ENCODE measurements at places on chromosomes 1 and 21.

DNA sequence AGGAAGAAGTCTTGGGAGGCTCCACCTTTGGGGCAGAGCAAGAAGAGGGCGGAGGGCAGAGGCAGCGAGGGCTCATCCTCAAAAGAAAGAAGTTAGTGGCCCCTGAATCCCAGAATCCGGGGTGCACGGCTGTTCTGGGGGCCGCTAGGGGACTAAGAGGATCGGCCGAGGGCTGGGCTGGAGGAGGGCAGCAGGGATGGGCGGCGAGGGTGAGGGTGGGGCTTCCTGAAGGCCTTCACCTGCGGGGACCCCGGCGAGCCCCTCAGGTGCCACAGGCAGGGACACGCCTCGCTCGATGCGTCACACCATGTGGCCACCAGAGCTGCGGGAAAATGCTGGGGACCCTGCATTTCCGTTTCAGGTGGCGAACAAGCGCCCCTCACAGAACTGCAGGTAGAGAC is 23.9 kb downstream of the COL6A1 start:
- DNase-seq: no peak

GRCh38 chr21:42931560-42932235 is 6.3 kb upstream of the ERVH48-1 start:
- DNase-seq: no peak

DNA sequence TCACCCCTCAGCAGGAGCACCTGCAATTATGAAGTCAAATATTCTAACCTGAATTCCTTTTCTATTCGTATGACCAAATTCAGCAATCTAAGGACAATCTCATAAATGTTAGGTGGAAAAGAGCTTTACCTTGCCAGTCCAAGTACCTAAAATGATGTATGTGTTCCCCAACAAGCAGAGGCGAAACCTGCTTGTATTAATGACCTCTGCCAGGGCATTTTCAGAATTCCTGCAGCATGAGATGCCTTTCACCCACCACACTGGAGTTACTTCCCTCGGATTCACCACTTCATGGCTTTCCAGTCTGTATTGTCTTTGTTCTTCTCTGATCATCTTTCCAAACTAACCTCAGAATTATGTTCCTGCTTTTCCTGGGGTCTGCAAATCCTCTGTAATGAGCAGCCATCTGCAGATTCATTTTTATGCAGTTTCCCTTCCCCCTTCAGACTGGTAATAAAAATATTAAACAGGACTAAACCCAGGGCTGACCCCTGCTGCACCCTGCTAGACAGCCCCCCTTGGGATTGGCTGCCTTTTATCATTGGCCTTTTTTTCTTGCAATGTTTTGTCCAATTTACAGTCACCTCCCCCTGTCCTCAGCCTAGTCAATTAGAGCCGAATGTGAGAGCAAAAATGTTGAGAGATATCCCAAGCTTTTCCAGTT is 26.6 kb upstream of the CASQ2 start:
- DNase-seq: no peak

- no peak for DNase-seq
Measured at GRCh38 chr1:10897321-10897980, 101.0 kb upstream of the CASZ1 start.

GRCh38 chr1:100584761-100585745 is 47.1 kb downstream of the GPR88 start:
- no peak for DNase-seq
